ENCODE measurements at places on chromosomes 2 and 18.

DNA sequence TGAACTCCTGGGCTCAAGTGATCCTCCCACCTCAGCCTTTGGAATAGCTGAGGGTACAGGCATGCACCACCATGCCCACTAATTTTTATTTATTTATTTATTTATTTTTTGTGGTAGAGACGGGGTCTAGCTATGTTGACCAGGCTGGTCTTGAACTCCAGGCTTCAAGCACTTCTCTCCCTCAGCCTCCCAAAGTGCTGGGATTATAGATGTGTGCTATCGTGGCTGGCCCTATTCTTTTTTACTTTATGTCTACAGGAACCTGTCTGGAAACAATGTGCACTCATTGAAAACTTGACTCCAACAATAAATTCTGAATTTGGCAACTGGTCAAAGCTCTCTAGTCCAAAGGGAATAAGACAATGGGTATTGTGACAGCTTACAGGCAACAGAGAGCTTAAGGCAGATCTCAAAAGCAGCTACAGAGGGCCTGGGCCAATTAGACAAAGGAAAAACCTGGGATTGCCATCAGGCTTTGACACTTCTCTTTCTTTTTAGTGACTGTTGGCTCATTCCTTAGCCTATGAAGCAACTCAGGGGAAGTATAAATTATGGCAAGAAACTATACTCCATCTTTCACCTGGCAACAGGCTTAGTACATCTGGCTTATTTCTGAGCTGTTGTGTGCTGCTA, 55.1 kb upstream of the RAPGEF4 start:
- no peak for DNase-seq

- DNase-seq = no peak
Measured at GRCh38 chr2:210363261-210363660, 48.3 kb upstream of the MYL1 start.

DNA sequence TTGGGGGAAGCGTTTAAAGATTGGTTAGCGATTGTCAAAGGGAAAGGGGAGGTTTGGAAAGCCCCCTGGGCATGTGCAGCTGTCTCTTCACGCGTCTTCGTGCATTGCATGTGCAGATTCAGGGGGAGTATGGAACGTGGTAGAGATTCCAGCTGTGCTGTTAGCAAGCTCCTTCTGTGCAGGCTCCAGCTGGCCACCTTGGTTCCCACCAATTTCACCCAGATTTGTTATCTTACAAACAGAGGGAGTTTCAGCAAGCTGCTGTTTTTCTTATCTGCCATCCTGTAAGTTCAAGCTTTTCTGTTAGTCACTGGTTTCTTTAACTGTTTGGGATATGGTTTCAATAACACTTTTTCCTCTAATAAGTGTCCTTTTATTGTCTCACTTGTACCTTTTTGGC, 30.4 kb downstream of the FARP2 start:
- DNase-seq = no peak

GRCh38 chr2:224944707-224945547, 97.3 kb downstream of the DOCK10 start:
- no peak for DNase-seq

- DNase-seq = no peak
Measured at GRCh38 chr2:191866195-191866594, 19.3 kb upstream of the CAVIN2 start.

- no peak for DNase-seq
Measured at GRCh38 chr2:209113026-209113425, 310.8 kb upstream of the MAP2 start.

GRCh38 chr2:216081012-216081411, 597 bp downstream of the PECR start:
- DNase-seq = no peak

DNA sequence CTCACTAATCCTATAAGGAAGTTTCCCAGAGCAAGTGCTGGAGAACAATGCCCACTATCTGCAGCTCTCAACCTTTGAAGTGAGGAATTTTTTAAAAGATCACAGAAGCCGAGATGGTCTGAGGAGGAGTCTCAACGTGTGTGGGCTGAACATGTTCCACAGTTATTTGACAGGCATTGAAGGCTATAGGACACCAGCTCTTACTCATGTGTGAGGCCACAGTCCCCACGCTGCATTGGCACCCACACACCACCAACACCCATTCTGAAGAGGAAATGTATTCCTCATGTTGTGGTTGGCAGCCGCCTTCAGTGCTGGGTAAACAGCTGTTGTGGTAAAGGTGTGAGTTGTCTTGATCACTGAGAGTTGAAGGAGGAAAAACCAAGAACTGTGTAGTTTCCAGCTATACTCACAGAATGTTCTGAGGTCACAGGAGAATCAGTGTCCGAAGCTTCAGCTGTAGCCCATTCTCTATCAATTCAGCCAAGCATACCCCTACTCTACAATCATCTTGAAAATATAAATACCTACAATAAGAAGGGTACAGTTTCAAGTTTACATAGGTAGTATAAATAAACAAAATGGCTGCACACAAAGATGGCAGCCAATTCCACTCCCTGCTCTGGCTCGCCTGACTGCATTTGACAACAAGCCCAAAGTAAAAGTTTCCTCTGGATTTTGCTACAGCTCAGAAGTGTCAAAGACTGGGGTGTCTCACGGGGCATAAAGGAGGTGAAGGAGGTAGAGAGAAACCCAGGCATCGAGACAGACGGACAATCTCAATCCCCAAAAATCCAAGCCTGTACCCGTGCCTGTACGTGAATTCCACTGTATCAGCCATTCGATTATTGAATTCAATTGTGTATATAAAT, 12.1 kb downstream of the CD226 start:
- DNase-seq = peak; percentile 75

GRCh38 chr2:155842103-155842502, 490.4 kb downstream of the NR4A2 start:
- DNase-seq = no peak

Measured in stimulated activated CD4-positive, alpha-beta T cell treated with anti-CD3 and anti-CD28 coated beads, Interleukin-4, amount 100 ng/mL, for 1 hour (primary cell).